ENCODE measurements at places on chromosomes 1 and 21.
A peak's percentile ranks its signal among the peaks of the same experiment; 100 is the strongest.

- peak; percentile 40 for DNase-seq
Measured at GRCh38 chr1:206684478-206685333, at the start of gene MAPKAPK2. Gene MAPKAPK2 (plus strand): TSS chr1:206684905. CDS start chr1:206685230, 325 bp downstream.

DNA sequence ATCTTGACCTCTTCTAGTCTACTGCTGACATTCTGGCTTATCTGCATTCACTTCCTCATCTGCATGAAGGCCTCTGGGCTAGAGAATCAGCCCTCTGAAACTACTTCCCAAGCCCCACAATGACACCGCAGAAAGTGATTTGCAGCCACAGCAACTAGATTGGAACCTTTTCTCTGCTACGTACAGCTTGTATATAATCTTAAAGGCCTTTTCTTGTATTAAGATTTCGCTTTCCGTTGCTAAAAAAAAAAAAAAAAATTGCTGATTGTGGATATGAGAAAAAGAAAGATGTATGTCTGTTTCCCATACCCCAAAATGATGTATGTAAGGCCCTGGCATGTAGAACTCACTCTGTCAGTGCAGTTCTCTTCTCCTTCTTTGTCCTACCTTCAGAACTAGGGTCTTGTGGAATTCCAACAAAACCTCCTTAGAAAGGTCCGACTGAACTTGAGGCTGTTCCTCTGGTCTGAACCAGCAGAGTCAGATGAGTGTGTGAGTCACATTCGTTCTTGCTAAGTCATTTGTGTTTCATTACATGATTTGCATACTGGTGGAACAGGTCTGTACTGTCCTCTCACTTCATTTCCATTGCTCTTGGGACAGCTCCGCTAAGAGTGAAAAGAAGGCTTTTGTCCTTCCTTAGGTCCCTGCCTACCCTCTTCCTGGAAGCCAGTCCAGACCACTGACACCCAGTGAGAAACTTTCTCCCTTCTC lies 62.7 kb downstream of the PLPP3 start:
- DNase-seq: peak; percentile 59

GRCh38 chr1:45621501-45621836 lies 2.4 kb downstream of the CCDC17 start:
- DNase-seq: no peak

DNA sequence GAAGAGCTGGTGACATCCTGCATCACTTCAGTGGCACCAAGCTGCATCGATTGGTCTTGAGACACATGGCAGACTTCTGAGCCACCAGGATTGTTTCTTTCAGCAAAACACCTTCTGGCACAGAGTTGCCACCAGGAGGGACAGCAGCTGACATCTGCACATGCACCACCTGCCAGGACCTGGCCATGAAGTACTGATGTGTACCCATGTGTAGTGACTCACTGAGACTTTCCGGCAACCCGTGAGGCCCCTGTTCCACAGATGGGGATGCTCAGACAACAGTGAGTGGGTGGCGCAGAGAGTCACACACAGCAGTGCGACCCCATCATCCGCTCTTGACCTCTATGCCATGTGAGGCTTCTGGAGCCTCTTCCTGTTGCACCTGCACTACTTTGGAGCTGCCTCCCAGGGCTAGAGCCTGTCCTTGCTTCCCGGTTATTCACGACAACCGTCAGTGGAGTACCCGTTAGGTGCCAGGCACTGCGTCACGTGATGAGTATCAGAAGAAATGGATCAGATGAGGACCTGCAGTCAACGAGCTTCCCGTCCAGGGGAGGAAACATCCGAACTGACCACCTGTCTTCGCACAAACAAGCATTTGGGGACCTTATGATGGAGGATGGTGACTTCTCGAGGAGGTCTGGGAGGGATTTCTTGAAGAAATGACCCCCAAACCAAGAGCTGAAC lies 80.5 kb upstream of the VAMP3 start:
- peak; percentile 20 for DNase-seq

DNA sequence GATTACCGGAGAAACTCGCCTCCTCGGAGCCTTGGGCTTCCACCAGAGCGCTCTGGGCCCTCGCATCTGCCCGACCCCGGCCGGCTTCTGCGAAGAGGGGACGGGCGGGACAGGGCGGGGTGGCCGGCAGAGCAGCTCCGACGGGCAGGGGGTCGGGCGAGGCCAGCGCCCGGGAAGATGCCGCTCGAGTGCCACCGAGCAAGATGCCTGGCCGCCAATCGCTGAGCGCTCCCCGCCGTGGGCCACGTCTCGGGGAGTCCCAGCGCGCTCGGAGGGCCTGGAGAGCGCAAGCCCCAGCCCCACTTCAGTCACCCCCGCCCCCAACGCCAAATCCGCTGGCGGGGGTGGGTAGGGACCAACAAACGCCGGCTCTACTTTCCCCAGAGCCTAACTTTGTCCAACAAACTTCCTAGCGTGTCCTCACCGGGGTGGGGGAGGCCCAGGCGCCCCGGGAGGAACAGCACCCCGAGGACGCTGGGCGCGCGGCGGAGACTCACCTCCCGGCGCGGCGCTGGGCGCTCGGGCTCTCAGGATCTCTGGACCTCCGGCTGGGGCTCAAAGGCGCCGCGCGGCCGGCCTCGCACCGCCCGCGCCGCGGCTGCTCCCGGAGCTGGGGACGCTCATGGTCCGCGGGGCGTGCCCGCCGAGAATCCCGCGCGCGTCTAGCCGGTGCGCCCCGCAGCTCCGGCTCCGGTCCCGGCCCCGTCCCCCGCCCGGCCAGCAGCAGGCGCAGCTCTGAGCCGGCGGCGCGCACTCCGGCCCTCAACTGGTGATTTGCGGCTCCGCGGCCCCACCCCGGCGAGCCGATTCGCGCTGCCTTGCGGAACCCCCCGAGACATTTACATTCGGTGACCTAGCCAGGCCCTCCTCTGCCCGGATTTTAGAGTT lies at the start of gene BCAR3:
Gene BCAR3 (minus strand): TSS at position 737 of the 888 bp plus-strand sequence. CDS start 6,907 bp downstream, outside the sequence.
- peak; percentile 61 for DNase-seq

- DNase-seq: no peak
Measured at GRCh38 chr1:3053366-3053980, 15.5 kb upstream of the PRDM16 start.

GRCh38 chr1:6185635-6186382 lies 5.7 kb upstream of the CHD5 start:
- DNase-seq: no peak

DNA sequence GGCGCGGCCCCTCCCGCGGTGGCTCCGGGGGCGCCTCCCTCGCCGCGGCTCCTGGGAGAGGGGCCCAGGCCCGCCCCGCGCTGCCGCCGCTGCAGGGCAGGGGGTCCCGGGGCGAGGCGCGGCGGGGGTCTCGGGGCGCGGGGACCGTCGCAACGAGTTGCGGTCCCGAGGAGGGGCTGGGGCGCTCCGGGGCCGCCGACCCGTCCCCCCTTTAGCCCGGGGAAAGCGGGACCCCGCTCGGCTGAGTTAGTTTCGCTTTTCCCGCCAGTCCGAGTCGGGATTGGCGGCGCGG lies 493 bp downstream of the SPSB1 start:
- no peak for DNase-seq

GRCh38 chr1:232300466-232300865 lies 329.5 kb downstream of the SIPA1L2 start:
- DNase-seq: no peak

DNA sequence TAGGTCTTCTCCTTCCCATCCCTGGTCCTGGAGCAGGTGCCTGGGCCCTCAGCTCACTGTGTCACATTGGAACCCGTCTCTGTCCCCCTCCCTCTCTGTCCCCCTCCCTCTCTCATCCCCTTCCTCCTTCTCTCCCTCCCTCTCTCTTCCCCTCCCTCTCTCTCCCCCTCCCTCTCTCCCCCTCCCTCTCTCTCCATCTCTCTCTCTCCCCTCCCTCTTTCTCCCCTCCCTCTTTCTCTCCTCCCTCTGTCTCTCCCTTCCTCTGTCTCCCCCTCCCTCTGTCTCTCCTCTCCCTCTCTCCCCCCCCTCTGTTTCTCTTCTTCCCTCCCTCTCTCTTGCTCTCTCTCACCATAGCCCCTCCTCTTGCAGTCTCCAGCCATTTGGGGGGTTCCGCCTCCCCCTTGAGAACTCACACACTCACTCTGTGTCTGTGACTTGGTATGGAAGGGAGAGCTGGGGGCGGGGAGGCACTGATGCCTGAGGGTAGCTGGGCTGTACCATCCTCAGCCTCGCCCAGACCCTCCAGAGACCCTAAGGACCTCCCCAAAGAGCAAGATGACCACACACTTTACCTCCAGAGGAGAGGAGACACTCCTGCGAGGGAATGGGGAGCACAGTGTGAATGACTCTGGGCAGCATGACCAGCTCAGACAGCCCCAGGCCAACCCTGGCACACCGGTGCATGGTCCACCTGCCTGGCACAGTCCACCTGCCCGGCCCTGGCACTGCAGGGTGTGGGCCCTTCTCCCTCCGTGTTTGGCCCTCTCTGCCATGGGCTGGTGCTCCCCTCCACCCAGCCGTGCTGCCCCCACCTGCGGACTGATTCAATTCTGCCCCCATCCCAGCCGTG lies 102.8 kb upstream of the ARHGEF16 start:
- no peak for DNase-seq

DNA sequence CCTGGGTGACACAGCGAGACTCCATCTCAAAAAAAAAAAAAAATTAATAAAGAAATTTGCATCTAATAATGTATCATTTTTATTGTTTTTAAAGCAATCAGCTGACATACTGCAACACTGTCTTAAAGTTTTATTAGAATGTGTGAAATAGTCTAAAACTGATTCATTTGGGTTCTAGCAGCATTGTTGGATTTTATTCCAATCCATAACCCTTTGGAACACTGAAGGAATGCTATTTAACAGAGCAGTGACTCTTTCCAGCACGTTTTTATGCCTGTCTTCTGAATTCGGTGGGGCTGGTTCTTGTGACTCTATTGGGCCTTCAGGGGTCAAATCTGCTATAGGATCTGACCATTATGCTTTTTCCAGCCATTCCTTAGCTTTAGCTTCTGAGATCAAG lies 18.2 kb upstream of the FMO4 start:
- DNase-seq: no peak

- DNase-seq: no peak
Measured at GRCh38 chr1:101444873-101445618, 208.2 kb downstream of the S1PR1 start.

DNA sequence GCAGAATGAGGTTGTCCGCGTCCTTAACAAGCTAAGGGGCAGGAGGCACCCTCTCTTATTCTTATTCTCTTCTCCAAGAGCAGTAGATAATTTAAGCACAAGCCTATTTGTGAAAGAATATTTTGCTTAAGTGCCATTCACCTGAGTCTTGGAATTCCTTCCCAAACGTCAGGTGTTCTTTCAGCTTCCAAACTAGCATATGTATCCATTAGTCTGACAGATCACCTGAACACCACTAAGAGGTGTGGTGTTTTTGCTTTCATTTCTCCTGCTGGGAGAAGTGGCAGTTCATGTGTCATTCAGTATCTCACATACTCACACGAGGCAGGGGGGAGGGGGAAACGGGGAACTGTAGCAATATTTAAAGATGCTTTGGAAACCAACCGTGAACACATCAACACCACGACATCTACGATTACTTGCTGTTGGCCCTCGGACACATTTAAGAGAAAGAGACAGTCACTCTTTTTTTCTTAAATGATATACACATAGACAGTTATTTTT lies 45.5 kb upstream of the RBM15 start:
- DNase-seq: no peak

- DNase-seq: no peak
Measured at GRCh38 chr1:35894183-35894582, 11.2 kb downstream of the AGO1 start.

DNA sequence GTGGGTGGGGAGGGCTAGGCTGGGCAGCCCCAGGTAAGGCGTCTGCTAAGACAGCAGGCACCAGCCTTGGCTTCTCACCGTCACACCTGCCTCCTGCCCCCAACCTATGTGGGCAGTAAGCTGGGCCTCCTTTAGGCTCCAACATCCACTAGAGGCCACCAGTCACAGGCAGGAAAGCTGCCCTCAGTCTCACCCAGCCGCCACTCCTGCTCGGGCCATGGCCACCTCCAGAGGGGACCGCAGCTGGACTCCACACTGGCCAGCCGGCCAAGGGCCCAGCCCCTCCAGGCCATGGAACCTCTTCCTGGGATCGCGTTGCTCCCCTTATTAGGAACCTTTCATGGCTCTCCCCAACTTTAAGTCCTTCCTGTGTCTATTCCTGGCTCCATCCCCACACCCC lies 74.5 kb downstream of the MRPL37 start:
- no peak for DNase-seq

- peak; percentile 85 for DNase-seq
Measured at GRCh38 chr1:207823880-207824566, 72.2 kb downstream of the CD46 start.

- no peak for DNase-seq
Measured at GRCh38 chr1:115723756-115724155, 44.8 kb downstream of the CASQ2 start.

GRCh38 chr1:58596631-58597052 lies 19.6 kb upstream of the TACSTD2 start:
- DNase-seq: no peak

- DNase-seq: no peak
Measured at GRCh38 chr1:242828199-242828598, 303.7 kb upstream of the PLD5 start.

DNA sequence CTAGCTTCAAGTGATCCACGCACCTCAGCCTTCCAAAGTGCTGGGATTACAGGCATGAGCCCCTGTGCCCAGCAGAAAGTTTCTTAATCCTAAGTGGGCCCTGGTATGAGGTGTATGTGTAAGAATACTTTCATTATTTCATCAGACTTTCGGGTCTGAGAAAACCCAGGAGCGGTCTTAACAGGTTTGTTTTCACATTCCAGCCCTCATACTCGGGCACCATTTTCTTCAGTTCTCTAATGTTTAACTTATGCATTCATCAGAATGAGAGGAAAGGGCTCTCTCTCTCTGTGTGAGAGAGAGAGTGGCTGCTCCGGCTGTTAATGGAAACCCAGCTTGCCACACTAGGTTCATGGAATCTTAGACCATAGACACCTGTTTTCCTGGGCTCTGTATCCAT lies 4.2 kb upstream of the PADI1 start:
- DNase-seq: no peak

- DNase-seq: no peak
Measured at GRCh38 chr1:87683196-87683956, 354.7 kb downstream of the LMO4 start.

DNA sequence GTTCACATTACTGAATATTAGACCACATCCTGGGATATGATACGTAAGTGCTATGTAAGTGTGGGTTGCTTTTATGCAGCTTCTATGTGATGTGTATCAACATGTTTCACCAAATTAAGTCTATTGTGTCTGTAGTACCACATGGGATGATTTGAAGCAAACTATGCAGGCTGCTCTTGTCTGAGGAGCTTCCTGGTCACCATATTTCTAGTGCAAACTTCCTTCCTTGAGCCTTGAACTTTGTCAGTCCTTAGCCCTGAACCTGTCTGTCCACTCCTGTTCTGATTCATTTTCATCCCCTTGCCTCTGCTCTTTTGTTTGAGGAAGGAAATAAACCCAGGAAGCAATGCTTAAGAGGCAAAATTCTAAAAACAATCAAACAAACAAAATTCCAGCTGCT lies 117.5 kb upstream of the VANGL1 start:
- no peak for DNase-seq

DNA sequence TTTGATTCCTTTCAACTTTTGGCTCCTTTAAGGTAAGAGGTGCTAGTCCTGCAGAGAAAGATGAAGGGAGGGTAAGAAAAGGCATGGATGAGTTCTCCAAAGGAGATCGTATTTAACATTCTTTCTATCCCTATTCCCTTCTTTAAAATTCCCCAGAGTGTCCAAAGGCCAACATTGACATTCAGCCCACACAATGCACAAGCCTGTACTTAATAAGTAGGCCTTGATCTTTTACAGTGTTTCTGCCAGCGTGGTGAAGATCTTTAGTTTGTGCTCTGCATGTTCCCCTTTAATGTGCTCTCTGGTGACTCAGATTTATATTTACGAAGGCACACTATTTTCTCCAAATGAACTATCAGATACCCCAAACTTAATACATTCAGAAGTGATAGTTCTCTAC lies 582.5 kb upstream of the RGS18 start:
- no peak for DNase-seq

Measured in NCI-H510A (cell line).